Stimulated activated CD4-positive, alpha-beta T cell treated with anti-CD3 and anti-CD28 coated beads, Interleukin-4, amount 100 ng/mL, for 4 hours (primary cell): ENCODE measurements at places on chromosomes 16 and 17.

DNA sequence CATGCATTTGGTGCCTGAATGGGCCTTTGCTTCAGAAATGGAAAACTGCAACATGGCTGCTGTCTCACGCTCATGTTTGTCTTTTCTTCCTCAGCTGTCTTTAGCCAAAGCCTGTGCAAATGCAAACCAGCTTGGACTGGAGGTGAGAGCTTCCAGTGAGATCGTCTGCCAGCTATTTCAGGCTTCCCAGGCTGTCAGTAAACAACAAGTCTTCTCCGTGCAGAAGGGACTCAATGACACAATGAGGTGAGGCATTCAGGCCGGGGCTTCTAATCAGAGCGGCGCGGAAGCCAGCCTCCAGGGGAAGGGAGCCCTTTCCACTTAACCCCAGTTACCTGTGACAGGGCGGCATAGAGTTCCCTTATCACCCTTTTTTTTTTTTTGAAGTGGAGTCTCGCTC is 14.3 kb downstream of the CCNF start:
- no peak for DNase-seq

GRCh38 chr16:14095883-14096551 is 24.9 kb downstream of the MRTFB start:
- no peak for DNase-seq

- DNase-seq: no peak
Observed at GRCh38 chr17:80513892-80514291, 30.7 kb upstream of the RPTOR start.

GRCh38 chr16:47480410-47480809 is 19.3 kb downstream of the PHKB start:
- DNase-seq: no peak

- no peak for DNase-seq
Observed at GRCh38 chr17:40916366-40916765, 21.1 kb downstream of the KRT23 start.

- DNase-seq: no peak
Observed at GRCh38 chr17:11144358-11145233, 96.4 kb upstream of the SHISA6 start.

GRCh38 chr16:30894540-30895368 is 877 bp upstream of the BCL7C start:
- no peak for DNase-seq

DNA sequence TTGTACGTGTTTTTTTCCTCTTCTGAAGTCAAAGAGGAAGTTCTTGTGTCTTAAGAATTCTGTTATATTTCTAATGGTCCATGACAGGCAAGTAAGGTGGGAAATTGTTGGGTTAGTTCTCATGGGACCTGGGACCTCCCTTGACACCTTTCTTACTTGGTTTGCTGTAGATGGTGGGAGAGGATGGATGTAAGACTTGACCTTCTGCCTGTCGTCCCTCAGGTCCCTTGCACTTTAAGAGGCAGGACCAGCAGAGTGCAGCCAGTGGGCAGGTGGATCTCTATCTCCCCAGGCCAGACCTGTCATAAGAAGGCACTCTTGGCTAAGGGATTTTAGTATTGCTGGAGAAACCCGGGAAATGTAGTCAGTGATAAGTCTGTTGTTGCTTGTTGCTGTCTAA is 12.1 kb downstream of the HAPSTR1 start:
- DNase-seq: no peak
